CD4-positive, alpha-beta T cell treated with Interleukin-15 for 1 hour (primary cell): ENCODE measurements at places on chromosomes 3 and 15.

DNA sequence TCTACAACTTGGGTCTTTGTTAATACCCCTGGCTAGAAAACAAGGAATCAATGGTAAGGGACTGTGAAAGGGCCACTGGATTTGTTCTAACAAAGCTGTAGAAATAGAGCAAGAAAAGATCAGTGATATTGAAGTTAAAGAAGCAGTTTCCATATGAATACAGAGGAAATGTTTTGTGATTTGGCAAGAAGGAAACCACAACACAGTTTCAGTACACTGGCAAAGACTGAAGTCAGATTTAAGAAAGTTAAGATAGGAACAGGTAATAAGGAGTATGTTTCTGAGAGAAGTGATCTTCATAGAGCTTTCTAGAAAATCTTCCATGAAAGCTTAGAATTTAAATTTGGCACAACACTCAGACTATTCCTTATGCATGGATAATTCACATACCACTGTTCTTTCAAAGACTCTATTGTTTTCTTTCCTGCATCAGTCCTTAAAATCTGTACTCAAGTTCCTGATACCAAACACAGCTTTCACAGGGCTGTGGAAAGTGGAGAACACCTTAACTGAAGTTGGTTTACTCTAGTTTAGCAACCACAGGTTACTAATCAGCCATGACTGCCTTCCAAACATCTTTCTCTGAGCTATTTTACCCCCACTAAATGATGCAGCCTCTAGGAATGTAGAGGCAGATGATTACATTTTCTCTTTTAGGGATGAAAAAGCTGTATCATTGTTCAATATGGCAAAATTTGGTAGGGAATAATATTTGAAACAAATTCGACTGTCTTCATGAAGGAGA, 32.4 kb upstream of the ALCAM start:
- no peak for DNase-seq

GRCh38 chr15:39403640-39404117, 177.2 kb upstream of the THBS1 start:
- no peak for DNase-seq

- DNase-seq: no peak
These were observed at the start of gene COLQ for GRCh38 chr3:15521573-15521965. COLQ (minus strand) TSS chr3:15521706; CDS start chr3:15521625, 81 bp downstream.

- no peak for DNase-seq
These were observed 99.8 kb downstream of the SLMAP start for GRCh38 chr3:57855943-57856342.

- DNase-seq: peak; percentile 65
These were observed 140.7 kb upstream of the MEF2A start for GRCh38 chr15:99424978-99425656.

GRCh38 chr3:15703346-15703745, 94.4 kb downstream of the ANKRD28 start:
- no peak for DNase-seq

- no peak for DNase-seq
These were observed 57.7 kb downstream of the GASK1A start for GRCh38 chr3:43036621-43037423.

DNA sequence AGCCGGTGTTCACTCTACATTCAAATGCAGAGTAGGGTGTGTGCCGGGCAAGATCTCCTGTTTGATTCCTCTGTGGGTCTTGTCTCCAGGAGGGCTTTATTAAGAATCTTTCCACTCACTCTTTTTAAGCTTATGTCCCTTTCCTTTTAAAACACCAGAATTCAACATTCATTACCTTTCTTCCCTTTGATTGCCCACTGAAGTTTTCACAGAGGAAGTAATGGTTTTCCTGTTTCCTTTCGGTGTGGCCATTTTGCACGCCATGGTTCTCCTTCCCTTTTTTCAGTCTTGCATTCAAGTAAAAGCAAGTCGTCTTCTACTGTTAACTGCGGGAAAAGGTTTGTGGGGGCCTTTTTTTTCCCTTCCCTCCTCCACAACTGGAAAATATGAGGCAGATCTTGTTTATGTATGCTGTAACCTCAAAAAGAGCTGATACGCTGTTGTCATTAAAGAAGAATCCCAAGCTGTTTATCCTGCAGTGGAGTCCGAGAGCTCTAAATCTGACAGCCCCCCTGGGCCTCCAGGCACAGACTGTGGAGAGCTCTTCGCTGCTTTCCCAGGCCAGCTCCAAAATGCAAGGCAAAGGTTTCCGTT, 40.5 kb downstream of the FILIP1L start:
- DNase-seq: no peak

DNA sequence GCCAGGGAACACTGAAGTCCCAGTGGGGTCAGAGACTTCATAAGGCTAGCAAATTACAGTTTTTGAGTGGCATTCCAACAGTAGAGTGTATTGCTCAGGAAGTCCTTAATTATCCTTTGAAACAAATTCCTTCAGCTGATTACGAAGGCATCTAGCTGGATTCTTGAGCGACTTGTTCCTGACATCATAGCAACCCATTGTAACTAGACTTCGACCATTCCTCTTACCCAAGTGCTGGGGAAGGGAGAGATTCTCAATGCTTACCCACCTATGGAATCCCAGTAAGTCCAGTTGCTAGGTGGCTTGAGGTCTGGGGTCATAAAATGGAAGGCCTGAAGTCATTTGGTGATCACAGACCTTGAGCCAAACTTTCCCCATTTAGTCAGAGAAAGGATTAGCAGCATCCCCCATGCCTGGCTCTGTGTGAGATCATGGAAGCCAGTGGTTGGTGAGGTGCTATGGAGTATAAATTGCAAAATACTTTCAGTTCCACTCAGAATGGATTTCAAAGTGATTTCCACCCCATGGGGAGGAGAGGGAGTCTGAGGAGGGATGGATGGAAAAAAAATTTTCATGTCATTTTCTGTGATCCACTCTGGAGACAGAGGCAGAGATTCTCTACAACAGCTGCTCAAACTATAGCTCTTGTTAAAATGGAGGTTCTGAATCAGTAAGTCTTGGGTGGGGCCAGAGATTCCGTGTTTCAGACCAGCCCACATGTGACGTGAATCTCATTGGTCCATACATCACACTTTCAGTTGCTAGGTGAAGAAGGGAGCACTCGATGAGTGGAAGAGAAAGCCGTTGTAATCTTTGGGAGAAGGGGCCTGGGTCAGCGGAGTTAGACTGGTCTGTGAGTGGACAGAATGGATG, 45.7 kb downstream of the CD86 start:
- DNase-seq: peak; percentile 36

- no peak for DNase-seq
These were observed 124.5 kb downstream of the TLE3 start for GRCh38 chr15:69973102-69973714.

- no peak for DNase-seq
These were observed 34.4 kb downstream of the CA12 start for GRCh38 chr15:63347074-63347857.

DNA sequence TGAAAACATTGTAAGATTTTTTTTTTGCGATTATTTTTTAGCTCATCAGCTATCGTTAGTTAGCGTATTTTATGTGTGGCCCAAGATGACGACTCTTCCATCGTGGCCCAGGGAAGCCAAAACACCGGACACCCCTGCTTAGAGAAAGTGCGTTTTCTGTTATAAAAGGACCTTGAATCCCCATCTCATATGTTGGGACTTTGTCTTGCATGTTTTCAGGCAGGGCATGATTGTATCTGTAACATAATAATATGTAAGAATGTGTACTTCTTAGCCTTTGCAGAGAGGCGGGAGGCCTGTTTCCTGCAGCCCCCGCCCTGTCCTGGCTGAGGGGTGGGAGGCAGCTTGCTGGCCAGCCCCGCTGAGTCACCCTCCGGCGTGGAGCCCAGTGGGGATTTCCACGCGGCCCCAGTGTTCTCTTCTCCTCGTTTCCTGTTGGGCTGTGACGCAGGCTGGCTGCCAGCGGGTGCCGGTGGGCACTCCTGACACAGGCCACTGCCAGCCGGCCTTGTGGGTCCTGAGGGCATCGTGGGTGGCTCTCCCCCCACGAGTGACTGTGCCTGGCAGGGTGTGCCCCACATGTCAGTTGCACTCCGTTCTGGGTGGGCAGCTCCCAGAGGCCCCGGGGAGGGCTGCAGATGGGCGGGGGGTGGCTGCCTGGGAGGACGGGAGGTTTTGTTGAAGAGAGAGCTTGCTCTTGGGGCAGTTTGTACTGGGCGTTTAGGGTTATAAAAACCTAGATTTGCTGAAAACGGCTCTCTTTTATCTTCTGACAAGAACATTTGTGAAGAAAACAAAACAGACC, 55.6 kb downstream of the SMAD3 start:
- peak; percentile 96 for DNase-seq

DNA sequence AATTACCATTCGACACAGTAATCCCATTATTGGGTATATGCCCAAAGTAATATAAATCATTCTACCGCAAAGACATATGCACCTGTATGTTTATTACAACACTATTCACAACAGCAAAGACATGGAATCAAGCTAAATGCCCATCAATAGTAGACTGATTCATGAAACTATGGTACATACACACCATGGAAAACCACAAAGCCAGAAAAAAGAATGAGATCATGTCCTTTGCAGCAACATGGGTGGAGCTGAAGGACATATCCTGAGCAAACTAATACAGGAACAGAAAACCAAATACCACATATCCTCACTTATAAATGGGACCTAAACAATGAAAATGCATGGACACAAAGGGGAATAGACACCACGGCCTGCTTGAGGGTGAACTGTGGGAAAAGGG, 11.1 kb upstream of the MCF2L2 start:
- no peak for DNase-seq

- peak; percentile 57 for DNase-seq
These were observed 37.7 kb upstream of the LCTL start for GRCh38 chr15:66603301-66604179.

DNA sequence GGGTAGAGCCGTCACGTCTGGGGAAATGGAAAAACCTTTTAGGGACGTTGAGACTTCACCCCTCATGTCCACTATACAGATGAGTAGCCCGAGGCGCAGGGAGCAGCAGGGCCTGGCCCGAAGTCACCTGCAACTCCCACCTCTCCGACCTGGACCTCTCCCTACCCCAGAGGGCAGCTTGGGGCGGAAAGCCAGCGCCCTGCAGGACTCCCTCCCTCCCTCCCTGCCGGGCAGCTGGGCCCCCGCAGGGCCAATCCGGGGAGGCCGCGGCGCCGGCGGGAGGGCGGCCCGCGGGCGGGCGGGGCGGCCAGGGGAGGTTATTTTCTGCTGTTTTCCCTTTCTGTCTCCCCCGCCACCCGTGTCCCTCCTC, 2.0 kb downstream of the WNT7A start:
- no peak for DNase-seq

- no peak for DNase-seq
These were observed 20.7 kb upstream of the SLC25A26 start for GRCh38 chr3:66200147-66200546.
